ENCODE measurements at places on chromosomes 3 and 15. TPM values are rescaled to one million over a fixed set of nuclear protein-coding genes. Genes with fewer than 3 reads are reported as not detected.

- DNase-seq = no peak
Observed at GRCh38 chr15:50261981-50262380, 3.5 kb downstream of the HDC start.

DNA sequence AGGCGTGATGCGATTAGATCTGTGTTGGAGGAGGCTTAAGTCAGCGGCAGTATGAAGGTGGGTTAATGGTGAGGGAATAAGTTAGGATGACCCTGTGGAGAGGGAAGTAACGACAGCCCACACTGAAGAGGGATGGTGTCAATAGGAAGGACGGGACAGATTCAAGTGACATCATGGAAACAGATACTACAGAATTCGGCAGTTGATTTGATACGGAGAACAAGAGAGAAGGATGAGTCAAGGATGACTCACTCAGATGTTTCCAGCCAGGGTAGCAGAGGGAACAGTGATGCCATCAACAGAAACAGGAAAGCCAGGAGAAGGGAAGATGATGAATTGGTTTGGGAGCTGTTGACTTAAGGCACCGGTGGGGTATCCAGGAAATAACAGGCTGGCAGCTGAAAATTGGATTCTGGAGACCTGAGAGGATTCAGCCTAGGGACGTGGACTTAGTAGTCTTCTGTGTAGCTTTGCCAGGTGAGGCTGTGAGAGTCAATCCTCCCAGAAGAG is 38.0 kb downstream of the SHC4 start:
- DNase-seq = no peak

DNA sequence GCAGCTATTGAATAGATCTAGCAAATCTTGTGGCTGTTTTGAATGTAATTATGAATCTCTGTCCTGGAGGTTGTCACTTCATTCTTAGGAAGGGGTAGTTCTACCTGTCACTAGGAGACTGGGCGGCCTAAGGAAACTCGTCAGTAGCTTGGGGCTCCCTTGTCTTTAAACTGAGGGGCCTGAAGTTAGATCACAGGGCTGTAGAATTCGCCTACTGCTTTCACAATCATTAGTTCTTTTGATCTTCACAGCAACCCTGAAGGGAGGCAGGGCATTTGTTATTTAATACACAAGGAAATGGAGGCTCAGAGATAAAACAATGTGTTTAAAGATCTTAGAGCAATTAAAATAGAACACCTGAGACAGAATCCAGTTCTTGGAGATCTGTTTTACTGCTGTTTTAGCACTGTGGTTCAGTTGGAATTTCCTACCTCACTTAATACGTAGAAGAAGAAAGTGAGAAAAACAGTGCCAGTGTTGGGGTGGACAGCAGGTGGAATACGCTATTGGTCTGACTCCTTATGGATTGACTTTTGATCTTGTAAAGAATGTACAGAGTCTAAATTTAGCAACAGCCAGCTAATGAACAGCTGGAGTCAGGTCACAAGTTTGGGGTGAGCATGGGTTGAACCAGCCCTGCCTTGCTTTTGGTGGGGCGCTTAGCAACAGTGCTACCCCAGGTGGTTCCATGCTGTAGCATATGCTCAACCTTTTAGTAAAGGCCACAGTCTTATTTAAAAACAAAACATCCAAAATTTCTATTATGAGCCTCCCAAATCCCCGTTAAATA is 71.4 kb upstream of the BHLHE40 start:
- DNase-seq = no peak

- peak; percentile 57 for DNase-seq
Observed at GRCh38 chr3:25831578-25831977, 41.7 kb downstream of the OXSM start.

DNA sequence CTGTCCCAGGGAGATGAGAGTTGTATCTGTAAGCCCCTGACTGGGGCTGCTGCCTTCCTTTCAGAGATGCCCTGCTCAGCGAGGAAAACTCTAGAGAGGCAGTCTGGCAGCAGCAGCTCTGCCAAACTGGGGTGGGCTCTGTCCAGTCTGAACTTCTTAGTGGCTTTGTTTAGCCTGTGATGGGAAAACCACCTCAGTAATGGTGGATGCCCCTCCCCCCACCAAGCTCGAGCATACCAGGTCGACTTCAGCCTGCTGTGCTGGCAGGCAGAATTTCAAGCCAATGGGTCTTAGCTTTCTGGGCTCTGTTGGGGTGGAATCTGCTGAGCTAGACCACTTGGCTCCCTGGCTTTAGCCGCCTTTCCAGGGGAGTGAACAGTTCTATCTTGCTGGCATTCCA is 218.3 kb downstream of the TUSC7 start:
- no peak for DNase-seq

IGSF10 gene
- total RNA-seq = 1.3 TPM

IGF2BP2 gene
- total RNA-seq = 39.6 TPM

RFTN1 gene
- total RNA-seq = 42.0 TPM

Measured in hematopoietic multipotent progenitor cell (in vitro differentiated cells).